PC-9 (cell line): ENCODE measurements at places on chromosomes 12 and 14. TPM values are rescaled to one million over a fixed set of nuclear protein-coding genes. Genes with fewer than 3 reads are reported as not detected.

ST8SIA1 gene
- total RNA-seq = 2.4 and 3.1 TPM in 2 replicates

SFSWAP gene
- total RNA-seq = 40.7 and 41.9 TPM in 2 replicates

DPPA3 gene
- not detected in 2 replicates for total RNA-seq

GRCh38 chr12:128004383-128004938 is 262.5 kb upstream of the TMEM132C start:
- no peak for DNase-seq

DNA sequence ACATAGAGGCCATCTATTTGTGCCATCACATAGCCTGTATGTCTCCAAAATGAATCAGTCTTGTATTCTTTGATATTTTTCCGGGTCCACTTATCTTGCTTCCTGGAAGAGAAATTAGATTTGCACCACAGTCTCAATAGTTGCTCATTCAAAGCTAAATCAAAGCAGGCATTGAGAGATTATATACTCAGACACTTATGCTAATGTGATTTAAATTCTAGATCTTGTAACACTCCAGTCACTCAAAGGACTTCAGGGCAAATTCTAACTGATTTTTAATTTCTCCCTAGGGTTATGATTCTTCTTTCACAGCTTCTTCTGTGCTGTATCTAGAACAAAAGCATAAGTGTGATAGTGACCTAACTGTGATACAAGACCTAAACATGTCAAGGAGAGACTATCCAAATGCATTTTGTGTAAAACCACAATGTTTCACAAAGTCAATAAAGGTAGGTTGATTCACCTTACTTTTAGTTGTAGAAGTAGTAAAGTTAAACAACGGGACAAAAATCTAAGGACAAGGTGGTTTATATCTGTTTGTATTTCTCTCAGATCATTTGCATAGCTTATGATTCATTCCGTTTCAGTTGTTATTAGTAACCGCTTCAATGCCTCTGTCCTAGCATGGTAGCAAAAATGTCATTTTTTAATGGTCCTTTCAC is 26.8 kb downstream of the PLBD1 start:
- DNase-seq = no peak

DNA sequence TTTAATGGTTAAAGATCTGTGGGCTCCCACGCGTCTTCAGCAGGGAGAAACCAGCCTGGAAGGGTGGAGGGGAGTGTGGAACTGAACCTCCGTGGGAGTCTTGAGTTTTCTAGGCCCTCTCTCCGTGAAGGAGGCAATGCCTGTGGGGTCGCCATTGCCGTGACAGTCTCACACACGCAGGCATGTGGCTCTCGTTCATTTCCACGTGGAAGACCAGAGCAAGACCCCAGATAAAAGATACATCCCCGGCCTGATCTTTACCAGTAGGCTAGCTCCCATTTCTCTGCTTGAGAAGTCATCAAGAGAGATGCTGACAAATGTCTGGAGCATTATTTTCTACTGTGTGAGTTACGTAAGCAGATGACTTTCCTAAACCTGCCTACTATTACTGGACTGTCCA is 491.7 kb upstream of the LMO3 start:
- no peak for DNase-seq
